Iris pigment epithelial cell (primary cell): ENCODE measurements at places on chromosomes 5 and 9.

DNA sequence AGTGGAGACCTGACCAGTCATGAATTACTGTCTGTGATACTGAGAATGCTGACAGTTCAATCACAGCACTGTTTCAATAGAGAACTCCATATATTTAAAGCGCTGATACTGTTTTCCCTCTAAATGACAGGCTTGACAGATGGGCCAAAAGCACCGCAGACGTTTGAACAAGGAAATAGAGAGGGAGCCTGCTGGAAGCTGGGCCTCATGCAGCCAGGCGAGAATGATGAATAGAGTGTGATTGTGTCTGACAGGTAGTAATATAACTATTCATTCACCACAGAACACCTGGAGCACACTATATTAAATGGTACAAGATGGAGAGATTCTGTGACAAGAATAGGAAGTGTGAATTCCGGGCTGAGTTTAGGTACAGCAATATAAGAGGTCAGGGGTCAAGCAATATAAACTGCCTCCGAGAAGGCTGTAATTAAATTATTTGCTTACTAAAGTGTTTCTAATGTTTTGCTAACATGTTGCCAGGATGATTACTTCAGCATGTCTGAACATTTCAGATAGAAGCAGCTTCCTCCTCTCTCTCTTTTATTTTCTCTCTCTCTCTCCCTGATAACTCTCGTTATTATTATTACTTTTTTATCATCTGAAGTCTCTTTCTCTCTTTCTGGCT is 297.7 kb downstream of the CSNK1G3 start:
- no peak for DNase-seq

- DNase-seq = peak; percentile 88
These were observed at the start of gene FER for GRCh38 chr5:108747774-108748400. Gene FER, plus strand, starts transcription at chr5:108747897. Its CDS starts 50,286 bp downstream, at chr5:108798183.

- no peak for DNase-seq
These were observed 57.5 kb downstream of the ERAP1 start for GRCh38 chr5:96750110-96750822.

- DNase-seq = no peak
These were observed 8.0 kb upstream of the CTNNA1 start for GRCh38 chr5:138745268-138745667.

DNA sequence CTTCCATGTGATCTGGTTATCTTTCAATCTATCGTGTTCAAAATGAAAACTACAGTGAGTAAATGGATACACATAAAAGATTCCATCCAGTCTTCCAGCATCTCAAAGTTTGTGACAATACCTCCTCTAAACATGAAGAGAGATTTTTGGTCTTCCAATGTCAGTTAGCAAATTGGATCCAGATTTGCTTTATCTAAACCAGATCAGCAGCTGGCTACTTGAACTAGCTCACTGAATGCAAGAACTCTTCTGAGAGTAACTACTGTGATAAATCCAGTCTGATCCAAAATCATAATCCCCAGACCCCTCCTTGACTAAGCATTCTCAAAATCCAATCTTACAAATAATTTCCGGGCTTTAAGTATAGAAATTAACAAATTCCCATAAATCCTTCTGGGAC is 2177.9 kb upstream of the C9orf72 start:
- no peak for DNase-seq

- DNase-seq = no peak
These were observed 747.2 kb upstream of the CHD1 start for GRCh38 chr5:99675974-99676373.

DNA sequence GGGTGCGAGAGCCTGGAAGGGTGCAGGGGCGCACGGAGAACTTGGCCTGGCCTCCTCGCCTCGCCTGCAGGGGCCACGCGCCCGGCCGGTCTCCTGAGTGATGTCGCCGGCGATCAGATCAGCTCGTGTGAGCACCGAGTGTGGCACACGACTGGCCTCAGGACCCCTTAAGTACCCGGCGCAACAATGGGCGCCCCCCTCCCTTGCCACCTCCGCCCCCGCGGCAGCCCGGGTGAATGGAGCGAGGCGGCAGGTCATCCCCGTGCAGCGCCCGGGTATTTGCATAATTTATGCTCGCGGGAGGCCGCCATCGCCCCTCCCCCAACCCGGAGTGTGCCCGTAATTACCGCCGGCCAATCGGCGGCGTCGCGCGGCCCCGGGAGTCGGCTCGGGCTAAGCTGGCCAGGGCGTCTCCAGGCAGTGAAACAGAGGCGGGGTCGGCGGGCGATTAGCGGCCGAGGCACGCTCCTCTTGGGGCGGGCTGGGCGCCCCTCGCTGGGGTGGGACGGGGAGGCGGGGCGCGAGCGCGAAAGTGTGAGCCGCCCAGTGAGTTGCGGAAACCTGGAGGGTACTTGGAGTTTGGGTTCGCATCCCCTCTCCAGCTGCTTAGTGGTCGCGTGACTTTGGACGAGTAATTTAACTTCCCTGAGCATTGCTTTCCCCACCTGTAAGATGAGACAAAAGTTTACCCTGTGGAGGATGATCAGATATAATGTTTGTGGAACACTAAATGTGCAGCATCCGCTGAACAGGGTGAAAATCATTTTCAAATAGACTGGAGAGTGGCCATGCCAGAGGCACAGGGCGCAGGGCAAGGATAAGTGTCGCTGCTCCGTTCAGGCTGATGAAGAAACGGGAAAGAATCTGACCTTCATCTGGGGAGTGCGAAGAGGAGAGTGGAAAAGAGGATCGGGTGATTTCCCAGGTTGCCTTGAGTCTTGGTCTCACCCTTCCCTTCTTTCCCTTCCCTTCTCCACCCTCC is at the start of gene NEUROG1:
TSS of gene NEUROG1 (minus strand) at position 145 of the 982 bp plus-strand sequence. CDS start 274 bp downstream, outside the sequence.
- no peak for DNase-seq
